ENCODE measurements at places on chromosomes 1 and 21.
A peak's percentile ranks its signal among the peaks of the same experiment; 100 is the strongest.

GRCh38 chr1:65538664-65539063 is 118.2 kb downstream of the LEPR start:
- DNase-seq, result no peak

DNA sequence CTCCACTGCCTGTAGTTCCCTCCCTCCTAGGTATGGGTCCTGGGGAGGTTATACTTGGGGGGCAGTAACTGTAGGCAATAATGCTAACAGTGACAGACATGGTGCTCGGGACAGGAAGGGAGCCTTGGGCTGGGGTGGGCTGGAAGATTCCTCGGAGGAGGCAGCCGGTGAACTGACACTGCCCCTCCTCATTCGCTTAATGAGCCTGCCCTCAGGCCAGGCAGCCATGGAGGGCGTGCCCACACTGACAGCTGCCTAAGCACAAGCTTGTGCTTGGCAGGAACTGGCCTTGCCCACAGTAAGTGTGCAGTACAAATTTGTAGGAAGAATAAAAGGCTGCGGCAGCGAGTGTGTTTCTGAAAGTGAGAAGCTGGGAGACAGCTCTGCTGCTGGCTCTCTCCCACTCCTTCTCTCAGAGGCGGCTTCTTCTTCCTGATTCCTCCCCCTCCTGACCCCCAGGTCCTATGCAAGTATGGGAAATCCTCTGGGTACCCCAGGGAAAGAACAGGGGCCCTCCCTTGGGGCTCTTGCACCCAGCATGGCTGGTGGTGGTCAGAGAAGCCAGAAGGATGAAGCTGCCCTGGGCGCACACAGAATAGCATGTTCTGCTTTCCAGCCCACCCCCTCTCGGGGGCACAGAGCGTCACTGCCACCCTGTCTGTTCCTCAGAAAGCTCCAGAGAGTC is 23.6 kb downstream of the OPTC start:
- no peak for DNase-seq

DNA sequence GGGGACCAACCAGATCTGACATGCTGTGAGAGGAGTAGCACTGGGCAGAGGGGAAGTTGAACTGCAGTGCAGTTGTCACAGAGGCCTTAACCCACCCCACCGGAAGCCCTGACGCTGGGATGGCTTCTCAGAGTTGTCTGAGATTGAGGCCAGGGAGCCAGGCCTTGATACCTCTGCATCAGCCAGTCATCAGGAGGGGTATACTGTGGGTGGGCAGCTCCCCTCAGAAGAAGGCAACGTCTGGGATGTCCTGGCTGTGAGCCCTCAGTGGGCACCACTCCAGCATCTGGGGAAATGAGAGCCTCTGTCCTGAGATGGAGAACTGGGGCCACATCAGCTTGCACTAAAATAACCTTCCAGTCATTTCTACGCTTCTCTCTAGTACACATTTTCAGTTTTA is 47.9 kb upstream of the BCAR3 start:
- no peak for DNase-seq

- no peak for DNase-seq
Observed at GRCh38 chr1:163055005-163055404, 14.2 kb upstream of the RGS4 start.

DNA sequence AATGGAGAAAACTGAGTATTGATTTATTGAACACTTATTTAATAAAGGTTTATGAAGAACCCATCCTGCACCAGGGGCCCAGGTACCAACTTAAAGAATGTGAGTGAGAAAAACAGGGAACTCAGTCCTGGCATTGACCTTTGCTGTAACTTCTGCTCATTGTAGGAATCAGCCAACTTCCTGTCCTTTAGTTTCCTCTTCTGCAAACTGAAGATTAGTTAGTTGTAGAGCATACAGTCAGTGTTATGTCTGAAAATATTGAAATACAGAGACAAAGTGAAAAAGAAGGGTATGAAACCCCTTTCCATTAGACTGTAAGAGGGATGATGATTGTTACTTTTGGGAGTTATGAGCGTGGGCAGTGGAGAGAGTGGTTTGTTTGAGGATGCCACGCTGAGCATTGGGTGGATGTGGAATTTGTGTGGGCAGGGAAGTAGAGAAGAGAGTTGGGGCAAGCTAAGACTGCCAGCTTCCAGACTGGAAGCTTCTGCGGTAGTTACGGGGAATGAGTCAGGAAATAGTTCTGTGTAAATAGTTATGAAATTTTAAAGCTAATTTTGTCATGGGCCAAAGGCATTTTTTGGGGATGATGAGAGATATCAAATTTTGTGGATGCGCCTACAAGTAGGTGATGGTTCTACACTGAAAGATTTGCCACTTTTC is 89.2 kb downstream of the GPR88 start:
- no peak for DNase-seq

- DNase-seq, result no peak
Observed at GRCh38 chr1:99305626-99306025, 41.3 kb downstream of the PLPPR4 start.

GRCh38 chr1:6257541-6258069 is 3.3 kb downstream of the GPR153 start:
- DNase-seq, result no peak

DNA sequence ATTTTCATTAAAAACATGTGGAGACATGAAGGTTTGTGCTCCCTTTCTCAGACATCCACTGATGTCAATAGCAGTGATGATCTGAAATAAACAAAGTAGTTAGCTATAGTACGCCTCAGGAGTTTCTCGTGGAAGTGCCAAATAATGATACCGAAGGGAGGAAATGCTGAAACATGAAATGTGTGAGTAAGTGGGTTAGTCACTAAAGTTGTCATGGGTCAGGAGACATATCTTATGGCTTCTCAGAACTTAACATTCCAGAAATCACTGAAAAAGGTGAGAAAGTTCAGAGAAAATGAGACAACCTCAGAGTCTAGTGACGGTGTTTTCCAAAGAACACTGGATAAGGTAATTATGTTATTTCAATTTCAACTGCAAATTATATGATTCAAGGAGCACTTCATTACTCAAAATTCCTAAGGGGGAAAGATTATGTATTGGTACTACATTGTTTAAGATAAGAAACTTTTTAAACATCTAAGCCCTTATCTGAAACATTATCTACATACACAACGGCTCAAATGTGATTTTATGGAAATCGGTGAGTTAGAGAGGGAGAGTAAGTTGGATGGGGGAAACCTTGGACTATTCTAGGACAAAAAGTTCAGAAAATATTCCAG is 20.6 kb downstream of the NIBAN1 start:
- DNase-seq, result no peak

DNA sequence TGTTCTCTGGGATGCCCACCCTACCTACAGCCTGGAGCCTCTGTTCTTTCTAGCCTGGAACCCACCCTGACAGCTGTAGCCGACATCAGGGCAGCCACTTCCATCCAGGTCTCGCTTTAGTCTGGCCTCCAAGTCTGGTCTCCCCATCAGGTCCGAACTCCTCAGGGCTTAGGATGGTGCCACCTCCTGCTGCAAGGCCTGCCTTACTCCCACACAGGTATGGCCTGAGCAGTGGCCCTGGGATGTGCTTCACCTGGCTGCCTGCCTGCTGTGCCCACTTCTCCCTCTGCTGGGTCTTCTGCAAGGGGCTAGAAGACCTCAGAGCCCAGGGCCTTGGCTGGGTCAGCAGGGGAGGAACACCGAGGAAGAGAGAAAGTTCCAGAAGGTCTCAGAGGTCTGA is 35.7 kb upstream of the MAGOH start:
- DNase-seq, result no peak

- DNase-seq, result no peak
Observed at GRCh38 chr1:153985341-153985912, 712 bp downstream of the RAB13 start.

- DNase-seq, result no peak
Observed at GRCh38 chr1:204410688-204411450, 748 bp downstream of the PPP1R15B start.

- DNase-seq, result no peak
Observed at GRCh38 chr1:87785386-87785785, 456.7 kb downstream of the LMO4 start.

DNA sequence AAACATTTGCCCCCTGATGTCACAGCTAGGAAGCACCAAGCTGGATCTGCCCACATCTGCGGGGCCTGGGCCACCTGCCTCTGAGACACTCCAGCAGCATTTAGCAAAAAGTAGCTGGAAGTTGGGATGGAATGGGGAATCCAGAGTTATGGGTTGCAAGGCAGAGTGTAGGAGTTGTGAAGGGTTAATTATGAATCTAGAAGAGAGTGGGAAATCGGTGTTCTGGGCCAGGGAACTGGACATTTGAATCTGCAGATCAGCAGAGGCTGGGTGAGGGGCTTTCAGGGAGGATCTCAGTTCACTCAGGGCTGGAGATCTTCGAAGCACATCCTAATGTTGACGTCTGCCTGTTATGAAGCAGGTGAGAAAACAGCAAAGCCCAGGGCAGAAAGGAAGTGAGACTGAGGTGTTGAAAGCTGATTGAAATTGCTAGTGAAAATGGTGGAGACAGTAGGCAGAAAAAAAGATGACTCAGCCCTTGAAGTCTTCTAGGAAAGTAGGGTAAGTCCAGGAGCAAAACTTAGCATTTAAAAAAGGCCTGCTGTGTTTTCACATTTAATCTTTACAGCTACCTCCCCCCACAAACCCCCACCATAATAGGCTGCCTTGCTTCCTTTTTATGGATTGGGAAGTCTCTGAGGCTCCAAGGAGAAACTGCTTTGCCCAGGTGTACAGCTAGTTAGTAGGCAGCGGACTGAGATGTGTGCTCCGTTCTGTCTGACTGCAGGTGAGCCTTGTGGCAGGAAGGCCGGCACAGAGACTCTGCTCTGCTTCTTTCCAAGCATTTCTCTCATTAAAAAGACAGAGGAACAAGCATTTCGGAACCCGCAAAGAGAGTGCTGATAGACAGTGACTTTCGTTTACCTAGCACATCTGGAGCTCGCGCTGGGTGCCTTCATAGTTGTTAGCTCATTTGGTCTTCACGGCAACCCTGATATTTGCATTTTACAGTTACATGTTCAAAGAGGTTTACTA is 7.2 kb downstream of the VANGL1 start:
- DNase-seq, result no peak

- DNase-seq, result peak; percentile 10
Observed at GRCh38 chr1:25799935-25800702, at the start of gene SELENON. Gene SELENON (plus strand): TSS chr1:25800193. CDS start chr1:25800231, 38 bp downstream.

GRCh38 chr1:48673332-48674105 is 103.2 kb downstream of the BEND5 start:
- no peak for DNase-seq

DNA sequence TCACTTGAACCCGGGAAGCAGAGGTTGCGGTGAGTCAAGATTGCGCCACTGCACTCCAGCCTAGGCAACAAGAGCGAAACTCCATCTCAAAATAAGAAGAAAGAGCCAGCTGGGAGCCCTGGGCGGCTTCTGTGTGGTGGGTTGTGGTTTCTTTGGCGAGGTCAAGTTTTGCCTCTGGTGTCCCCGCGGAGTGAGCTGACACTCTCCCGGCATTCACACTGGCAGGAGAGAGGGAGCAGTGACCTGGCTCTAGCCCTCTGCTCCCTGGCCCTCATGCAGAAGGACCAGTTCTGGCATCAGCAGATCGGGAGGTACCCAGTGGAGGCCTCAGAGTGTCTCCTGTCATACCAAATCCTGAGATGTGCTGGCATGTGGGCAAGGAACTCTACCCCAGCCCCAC is 81.0 kb upstream of the VAMP3 start:
- DNase-seq, result no peak

GRCh38 chr1:96515925-96516324 is 205.7 kb upstream of the PTBP2 start:
- no peak for DNase-seq

GRCh38 chr1:110612060-110612745 is 6.0 kb upstream of the KCNA2 start:
- no peak for DNase-seq

Measured in NCI-H1694 (cell line).